ENCODE measurements at places on chromosomes 16 and 17.

GRCh38 chr17:40903129-40903847, 18.2 kb upstream of the KRT20 start:
- no peak for DNase-seq

- peak; percentile 5 for DNase-seq
Measured at GRCh38 chr17:9427465-9428315, 147.9 kb downstream of the STX8 start.

DNA sequence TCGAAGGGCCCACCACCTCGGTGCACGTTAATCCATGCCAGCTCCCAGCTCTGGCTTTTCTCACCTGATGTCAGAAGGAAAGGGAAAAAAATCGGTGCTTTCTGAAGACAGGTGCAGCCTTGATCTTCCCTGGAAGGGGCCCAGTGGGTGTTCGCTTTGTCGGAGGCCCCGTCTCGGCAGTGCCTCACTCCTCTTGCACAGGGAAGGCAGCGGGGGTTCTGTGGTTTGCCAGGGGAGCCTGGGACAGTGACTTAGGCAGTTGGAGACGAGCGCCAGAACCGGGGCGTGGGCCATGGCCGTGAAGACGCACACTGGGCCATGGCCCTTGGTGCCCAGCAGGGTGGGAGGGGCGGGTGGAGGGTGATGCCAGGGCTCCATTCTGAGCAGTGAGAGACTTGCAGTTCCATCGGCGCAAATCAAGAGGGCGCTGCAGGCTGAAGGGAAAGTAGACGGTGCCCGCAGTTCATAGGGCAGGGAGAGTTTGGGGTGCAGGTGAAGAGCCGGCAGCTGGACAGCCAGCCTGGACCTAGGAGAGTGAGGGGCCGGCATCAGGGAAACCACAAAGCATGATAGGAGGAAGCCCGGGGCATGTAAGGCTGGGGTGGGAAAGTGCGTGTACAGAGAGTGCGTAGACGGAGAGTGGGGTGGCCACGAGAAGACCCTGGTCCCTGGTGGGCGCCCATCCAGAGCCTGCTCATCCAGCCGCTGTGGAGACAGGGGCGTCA, 101.3 kb upstream of the CHMP6 start:
- no peak for DNase-seq

DNA sequence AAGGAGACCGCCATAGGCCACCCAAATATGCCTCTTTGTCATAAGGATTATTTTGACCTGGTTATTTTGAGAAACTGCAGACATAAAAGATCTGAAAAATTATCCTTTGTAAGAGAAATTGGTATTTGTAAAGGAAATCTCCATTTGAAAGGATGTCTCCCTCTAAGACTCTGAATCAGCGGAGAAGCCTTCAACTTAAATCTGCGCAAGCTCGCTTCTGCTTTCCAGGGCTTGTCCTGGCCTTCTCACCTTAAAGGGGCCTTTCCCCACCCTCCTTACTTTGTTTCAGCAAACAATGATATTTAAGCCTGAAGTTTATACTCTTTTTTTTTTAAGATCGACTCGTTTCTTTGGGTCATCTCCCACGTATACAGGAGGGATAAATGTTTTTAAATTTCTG, 34.5 kb downstream of the HSBP1 start:
- DNase-seq = no peak

GRCh38 chr16:31194898-31195297, 7.7 kb downstream of the PYCARD start:
- no peak for DNase-seq

DNA sequence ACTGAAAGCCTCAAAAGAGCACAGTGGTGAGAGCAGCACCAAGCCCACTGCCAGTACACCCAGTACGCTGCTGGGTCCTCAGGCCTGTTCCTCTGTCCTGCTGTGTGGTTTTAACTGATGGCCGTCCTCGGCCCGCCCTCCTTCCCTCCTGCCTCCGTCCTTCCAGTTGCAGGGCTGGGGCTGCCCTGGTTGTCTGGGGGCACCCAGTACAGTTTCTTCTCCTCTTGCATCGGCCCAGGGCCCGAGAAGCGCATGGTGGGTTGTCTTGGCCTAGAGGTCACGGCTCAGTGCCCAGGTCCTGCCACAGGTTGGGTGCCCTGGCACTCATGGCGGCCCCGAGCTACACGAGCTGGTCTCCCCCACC, 70.8 kb upstream of the KCTD5 start:
- DNase-seq = no peak

GRCh38 chr17:1183171-1183873, 3.5 kb upstream of the ABR start:
- no peak for DNase-seq

DNA sequence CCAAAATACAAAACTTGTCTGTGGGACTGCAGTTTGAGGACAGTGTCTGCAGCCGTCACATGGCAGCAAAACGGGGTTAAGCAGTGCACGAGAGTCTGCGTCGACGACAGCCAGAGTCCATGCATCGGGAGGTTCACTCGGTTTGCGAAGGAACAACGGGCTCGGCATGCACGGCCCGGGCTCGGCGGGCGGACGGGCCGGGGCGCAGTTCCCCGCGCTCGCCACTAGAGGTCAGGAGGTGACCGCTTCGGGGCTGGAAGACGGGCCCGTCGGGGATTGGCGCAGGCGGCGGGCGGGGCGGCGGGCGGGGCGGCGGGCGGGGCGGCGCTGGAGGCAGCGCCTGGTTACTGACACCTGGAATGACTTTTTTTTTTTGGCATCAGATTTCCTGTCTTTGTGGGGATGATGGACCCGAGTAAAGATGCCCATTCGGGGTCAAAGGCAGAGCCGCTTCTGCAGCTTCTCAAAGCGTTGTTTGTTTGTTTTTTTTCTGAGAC, 6.5 kb downstream of the SCGB1C2 start:
- DNase-seq = peak; percentile 66

DNA sequence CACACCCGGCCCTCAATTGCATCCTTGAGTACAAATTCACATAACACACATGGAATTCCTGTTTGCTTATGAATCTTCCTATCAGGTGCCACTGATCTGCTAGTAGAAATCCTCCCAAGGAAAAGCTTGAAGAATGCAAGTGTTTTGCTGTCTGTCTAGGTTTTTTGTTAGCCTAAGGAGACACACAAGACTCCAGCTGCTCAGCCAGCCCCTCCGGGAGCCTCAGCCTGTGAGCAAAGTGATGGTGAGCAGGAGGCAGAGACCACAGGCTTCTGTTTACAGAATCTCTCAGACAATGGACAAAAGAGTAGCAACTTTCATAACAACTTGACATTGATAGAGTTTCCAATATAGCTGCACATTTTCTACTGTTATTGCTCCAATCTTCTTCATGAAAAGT, 18.4 kb upstream of the PRKCA start:
- DNase-seq = no peak

DNA sequence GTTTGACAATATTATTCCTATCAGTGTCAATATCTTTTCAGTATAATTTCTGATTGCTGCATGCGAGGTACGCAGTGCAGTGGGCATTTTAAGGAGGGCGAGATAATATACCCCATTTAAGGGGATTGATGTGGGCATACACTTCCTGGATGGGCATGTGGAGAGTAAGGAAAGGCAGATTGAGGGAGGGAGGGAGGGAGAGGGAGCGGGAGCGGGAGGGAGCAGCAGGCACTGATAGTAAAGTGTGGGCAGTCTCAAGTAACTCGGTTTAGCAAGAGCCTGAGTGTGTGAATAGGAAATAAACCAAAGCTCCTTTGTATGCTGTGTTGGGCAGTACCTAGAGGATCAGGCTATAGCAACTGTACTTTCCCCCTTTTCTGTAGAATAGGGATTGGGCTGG, 5.1 kb downstream of the BPTF start:
- DNase-seq = no peak

DNA sequence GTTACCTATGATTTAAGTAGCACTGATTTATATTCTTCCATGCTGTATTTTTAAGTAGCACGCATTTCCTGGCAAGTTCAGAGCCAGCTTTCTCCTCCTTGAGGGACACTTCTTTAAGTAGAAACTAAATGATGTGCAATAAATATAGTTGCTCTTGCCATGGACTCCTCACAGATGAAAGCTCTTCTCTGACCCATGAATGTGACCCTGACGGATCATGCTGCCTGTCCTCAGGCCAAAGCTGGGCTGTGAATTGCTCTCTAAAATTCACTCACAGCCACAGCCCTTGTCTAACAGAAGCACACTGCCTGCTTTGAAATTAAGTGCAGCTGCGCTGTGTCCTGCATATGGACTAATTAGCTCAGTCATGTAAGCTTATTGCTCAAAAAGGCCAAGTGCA, 438.8 kb downstream of the PMP22 start:
- no peak for DNase-seq

DNA sequence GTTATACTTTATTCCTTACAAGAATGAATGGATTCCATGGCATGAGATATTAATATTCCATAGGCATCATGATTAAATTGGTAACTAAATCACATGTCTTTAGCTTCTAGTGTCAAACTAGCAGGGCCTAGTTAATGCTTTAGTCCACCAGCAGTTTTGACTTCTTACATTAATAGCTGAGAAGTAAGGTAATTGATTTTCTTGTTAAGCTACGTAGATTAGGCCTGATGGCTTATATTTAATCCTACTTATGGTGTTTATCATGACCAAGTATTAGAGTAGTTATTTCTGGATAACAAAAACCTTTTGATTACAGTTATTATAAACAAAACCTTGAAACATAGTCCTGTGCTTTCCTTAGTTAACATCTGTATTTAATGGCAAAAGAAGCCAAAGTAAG, 184.5 kb downstream of the TANC2 start:
- no peak for DNase-seq

GRCh38 chr16:21989751-21990150, 11.2 kb downstream of the PDZD9 start:
- DNase-seq = no peak

DNA sequence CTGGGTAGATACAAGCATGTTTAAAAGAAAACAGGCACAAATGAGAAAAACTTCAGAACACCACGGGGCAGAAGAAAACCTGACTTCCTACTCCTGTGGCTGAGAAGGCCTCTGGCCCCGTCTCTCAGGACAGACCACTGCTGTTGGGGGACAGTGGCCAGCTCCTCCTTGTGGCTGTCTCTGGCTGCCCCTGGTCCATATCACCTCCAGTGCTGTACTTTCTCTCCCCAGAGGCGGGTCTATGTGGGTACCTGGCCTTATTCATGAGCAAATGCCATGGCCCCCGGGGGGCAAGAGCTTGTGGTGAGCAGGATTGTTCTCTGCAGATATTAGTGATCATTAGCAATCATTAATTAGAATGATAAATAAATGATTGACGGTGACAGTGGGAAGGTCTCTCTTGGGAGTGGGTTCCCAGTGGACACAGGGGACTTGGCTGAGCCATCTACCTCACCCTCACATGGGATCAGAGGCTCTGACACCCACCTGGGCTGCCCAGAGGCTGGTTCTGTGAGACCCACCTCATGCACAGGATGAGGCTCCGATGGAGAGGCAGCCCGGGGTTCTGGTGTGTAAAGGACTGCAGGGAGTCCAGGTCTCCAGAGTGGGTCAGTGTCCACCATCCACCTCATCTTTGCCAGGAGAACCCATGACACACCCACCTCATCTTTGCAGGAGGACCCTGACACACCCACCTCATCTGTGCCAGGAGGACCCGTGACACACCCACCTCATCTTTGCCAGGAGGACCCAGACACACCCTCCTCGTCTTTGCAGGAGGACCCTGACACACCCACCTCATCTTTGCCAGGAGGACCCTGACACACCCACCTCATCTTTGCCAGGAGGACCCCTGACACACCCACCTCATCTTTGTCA, 30.6 kb upstream of the CBFA2T3 start:
- no peak for DNase-seq

DNA sequence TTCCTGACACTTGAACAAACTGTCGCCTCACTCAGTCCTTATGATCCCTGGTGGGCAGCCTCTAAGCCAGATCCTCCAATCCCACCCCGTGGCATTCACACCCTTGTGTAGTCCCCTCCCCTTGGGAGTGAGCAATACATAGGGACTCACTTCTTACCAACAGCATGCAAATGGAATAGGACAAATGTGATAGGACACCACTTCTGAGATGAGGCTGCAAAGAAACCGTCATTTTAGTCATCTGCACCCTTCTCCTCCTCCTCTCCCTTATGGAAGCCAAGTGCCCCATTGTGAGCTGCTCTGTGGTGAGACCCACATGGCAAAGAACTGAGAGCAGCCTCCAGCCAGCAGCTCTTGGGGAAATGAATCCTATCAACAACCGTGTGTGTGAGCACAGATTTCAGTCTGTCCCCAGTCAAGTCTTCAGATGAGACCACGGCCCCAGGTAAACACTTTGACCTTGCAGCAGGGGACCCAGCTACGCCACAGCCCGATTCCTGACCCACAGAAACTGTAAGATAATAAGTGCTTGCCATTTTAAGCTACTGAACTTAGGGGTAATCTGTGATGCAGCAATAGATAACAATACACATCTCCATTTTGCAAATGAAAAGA, 46.9 kb downstream of the ZFHX3 start:
- DNase-seq = no peak

- DNase-seq = no peak
Measured at GRCh38 chr16:73616770-73617169, 568.8 kb upstream of the ZFHX3 start.

GRCh38 chr16:86508947-86509758, 1.2 kb upstream of the FOXF1 start:
- DNase-seq = peak; percentile 68

DNA sequence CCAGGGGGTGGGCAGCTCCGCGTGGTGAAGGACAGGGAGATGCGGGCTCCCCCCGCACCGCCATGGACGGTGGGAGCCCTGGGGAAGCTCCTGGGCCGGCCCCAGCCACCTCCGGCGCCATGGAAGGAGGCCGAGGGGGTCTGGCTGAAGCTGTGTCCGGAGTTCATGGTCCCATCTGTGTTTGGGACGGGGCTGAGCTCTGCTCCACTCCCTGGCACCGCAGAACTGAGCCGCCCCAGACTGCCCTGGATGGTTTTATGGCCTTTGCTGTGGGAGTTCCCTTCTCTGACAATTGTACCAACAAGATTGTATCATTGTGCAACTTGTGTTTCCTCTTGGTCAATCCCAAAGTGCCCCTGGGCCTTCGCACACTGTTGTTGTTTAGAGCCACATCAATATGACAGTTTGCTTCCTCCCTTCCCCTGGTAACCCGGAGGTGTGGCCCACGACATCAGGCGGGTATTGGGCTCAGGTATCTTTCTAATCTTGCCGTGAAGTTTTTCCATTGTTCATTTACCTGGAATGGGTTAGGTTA, 942 bp downstream of the KRT23 start:
- no peak for DNase-seq

DNA sequence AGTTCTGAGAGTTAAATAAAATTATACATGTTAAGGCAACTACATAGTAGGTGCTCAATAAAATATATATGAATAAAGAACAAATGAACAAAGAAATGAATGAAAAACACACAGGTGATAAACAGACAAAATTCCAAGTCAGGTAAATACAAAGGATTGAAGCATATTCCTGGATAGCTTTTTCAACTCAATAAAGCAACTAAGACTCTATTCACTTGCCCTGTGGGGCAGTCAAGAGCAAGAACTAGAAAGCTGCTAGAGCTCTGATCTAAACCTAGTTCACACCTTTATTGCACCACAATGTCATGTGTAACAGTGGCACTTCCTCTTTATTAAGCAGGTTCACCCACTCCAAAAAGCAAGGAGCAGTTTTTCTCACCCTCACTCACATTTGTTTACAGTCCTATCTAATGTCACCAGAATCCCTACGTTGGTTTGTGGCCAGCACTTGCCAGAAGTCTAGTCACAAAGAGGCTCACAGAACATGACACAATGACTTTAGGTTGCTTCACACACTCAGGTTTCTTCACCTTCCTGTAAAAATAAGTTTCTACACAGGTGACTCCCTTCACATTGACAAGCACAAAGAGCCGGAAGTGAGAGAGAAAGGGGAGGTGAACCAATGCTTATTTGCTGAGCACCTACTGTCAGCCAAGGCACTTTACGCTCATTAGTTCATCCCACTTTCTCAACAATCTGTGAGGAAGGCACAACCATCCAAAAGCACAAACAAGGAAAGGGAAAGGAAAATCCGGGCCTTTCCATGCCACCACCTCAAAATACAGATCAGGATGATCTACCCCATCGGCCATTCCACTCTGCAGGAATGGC, 70.8 kb downstream of the XPO6 start:
- DNase-seq = peak; percentile 21

All from cardiac fibroblast (primary cell).